ENCODE measurements at places on chromosomes 5 and 9.

DNA sequence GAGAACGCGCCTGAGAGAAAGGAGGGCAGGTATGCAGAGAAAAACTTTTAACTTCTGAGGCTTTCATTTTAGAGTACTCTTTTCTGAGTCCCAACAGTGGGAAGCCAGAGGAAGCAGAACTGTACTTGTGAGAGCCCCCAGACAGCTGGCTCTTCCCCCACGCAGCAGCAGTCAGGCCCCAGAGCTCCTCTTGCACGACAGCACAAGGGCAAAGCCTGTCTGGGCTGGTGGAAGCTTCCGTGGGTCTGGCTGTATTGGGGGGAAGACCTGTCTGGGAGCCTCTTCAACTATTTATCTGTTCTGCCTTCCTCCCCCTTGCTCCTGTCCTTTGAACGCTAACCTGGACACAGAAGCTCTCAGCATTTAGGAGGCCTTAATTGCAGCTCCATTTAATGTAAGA lies 68.2 kb downstream of the THBS4 start:
- no peak for DNase-seq

- DNase-seq, result no peak
Measured at GRCh38 chr9:32011049-32011448, 373.4 kb upstream of the ACO1 start.

DNA sequence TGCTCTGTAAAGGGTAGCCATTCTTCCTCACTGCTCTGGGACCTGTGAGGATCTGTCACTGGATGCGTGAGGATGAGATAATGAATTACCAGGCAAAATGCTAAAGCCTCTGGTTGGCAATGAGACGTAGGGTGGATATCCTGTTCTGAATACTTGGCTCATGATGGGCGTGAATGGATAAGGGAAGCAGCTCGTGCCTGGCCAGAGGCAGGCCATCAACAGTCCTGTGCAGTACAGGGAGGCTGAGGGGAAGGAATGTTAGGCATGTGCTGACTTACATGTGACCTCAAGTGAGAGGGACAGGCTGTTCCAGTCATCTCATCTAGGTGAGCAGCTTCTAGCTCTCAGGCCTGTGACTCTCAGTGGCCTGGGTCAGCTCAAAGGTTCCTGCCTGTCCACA lies 172.8 kb downstream of the CARTPT start:
- DNase-seq, result no peak

DNA sequence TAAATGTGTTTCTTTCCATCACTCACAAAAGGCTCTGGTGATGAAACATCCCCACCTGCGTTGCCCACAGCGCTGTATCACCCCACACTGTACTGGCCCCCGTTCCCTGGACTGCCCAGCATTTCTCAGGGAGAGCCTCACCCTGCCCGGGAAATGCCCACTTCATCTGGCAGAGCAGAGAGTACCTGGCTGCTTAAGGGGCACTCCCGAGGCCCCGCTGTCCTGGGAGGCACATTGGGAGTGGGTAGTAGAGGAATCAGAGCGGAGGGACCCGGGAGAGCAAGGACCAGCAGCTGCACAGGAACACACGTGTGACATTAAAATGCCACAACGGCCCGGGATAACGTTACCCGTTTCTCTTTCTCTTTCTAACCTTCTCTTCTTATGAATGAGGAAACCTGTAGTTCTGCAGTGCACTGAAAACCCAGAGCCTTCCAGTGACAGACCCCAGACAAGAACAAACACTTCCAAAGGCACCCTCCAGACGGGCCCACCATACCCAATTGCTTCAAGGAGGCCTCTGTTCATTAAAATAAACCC lies 110.0 kb downstream of the ROR2 start:
- no peak for DNase-seq

GRCh38 chr5:155343468-155343867 lies 329.9 kb downstream of the KIF4B start:
- DNase-seq, result no peak

GRCh38 chr5:158354958-158355357 lies 496.0 kb upstream of the CLINT1 start:
- DNase-seq, result no peak

- no peak for DNase-seq
Measured at GRCh38 chr5:136511046-136511445, 145.7 kb upstream of the TRPC7 start.

GRCh38 chr5:135375040-135375793 lies 23.8 kb downstream of the MACROH2A1 start:
- no peak for DNase-seq

DNA sequence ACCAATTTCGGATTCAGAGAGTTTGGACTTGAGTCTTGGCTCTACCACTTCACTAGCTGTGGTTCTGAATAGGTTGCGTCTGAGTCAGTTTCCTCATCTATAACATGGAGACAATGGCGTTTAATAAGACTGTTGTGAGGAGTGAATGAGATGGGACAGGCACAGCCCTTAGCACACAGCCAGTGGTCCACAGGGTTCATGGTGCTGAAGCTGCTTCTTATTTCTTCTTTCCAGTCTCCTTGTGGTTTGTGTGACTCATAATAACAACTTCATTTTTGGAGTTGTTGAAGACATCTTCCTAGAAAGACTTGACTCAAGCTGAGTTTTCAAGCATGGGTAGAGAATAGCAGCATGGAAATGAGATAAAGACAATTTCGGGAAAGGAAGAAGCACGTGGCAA lies 172.6 kb upstream of the PPP2R2B start:
- no peak for DNase-seq

DNA sequence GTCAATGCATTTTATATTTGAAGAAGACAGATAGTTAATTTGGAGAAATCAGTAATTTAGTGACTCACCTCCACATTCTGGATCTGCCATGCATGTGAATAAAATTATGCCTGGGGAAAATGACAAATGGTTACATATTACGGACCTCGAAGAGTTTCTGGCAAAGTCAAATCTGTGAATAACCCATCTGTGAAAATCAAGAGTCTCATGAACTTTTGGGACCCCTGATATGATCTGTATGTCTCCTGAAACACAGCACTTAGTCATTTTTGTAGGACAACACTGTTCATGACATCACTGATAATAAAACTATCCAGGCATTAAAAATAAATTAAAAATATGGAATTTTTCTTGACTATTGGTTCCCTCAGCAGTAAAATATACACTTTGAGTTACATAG lies 584.5 kb downstream of the TLE4 start:
- no peak for DNase-seq

GRCh38 chr5:27845248-27845647 lies 806.9 kb upstream of the CDH9 start:
- DNase-seq, result no peak

DNA sequence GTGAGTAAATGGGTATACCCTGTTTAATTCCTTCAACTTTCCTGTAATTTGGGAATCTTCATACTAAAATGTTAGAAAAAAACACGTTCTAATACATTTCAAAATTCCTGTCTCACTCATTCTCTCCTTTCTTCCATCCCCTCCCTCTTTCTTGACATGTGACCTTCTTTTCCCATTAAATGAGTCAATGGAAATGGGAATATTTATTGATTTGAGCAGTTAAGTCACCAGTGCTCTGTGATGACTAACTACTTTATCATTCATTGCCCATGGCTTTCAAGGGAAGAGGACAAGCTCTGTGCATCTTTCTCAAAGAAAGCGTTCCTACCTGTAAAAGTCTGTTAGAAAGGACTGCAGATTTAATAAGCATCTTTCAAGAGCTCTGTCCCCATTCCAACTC lies 144.4 kb upstream of the MAP3K1 start:
- DNase-seq, result no peak
